Psoas muscle (tissue), 8 donors: ENCODE measurements at places on chromosomes 11 and 22. TPM values are rescaled to one million over a fixed set of nuclear protein-coding genes. Genes with fewer than 3 reads are reported as not detected.
A peak's percentile ranks its signal among the peaks of the same experiment; 100 is the strongest.

The TMEM132A gene
- 7.7 TPM for total RNA-seq

The TUB gene
- 1.6 TPM for total RNA-seq

The SAA4 gene
- not detected for total RNA-seq

The TOMM22 gene
- total RNA-seq: 69.1 TPM

The PRDM11 gene
- 14.2 TPM for total RNA-seq

GRCh38 chr11:47879259-47880158, 31.4 kb upstream of the NUP160 start:
- no peak for DNase-seq

DNA sequence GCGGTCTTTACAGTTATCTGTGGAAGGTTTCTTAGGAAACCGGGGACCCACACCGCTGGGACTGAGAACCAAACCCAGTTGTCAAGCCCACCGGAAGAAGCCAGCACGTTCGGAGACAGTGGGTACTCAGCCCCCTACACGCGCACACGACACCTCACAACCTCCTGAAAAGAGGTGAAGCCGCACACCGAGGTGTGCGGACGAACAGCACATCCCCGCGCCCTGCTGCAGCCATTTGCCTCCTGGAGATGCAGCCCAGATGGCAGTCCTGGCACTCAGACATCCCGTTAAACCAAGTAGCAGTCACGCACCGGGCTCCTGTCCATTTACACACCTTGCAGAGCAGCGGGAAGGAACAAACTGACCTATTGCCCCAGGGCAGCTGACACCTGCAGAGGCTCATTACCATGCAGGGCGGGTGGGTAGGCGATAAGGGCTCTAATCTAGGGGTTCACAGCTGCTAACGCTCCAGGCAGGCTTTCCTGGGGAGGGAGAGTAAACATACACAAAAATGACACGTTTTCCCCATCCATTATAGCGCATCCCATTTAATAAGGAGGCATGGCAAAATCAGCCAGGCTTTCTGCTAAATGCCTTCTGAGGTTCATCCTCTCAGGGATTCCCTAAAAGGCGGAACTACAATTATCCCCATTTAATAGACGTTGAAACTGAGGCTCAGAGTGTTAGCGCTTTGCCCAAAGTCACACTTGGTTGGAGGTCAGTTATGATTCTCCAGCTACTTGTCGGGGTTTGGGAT, 864 bp upstream of the EHBP1L1 start:
- DNase-seq: no peak

DNA sequence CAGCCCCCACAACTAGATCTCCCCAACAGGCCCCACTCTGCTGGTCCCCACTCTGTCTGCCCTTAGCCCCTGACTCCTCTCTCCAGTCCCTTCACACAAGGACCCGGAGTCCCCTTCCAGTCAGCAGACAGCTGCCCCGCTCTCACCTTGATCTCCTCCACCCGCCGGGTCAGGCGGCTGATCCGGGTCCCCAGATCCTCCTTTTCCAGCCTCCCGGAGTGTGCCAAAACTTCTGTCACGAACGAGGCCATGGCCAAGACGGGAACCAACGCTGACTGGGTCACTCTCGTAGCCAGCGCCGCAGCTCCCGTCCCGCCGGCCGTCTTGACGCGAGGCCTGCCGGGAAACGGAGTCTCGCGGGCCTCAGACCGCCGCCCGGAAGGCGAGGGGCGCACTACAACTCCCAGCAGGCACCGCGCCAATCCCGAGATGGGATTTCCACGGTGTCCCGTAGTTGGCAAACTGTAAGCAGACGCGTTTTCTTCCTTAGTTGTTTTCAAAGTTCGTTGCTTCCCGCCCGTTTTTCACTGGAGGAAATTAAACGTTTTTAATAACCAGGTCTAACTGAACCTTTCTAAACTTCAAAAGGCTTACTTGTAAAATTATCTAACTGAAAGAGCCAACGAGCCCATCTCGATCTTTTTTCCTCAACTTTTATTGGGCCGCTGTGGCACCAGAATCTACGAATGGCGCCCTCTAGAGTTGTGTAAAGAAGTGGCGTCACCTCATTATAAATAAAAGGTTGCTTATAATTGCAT, at the start of gene ZW10:
ZW10 (minus strand) TSS at position 277 of the 758 bp plus-strand sequence; CDS start at position 251, 26 bp downstream.
- peak; percentile 99 for DNase-seq

- DNase-seq: no peak
Measured at GRCh38 chr11:14253421-14253820, 105.6 kb downstream of the RRAS2 start.

GRCh38 chr11:84420271-84420670, 1134.1 kb upstream of the CCDC90B start:
- DNase-seq: no peak

DNA sequence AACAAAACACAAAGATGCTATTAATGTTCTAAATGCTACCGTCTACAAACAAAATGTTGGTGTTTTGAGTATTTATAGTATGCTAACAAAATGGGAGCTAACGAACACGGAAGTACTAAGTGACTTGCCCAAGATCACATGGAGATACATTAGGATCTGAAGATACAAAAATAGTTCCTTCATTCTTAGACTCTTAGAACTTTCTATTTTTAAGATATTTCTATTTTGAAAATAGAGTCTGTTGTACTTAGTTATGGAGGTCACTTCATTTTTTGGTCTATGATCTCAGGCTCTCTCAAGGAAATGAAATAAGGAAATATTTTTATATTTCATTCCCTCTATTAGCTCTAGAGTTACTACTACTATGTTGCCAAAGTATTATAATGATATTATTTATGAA, 64.2 kb downstream of the APOL5 start:
- DNase-seq: no peak

GRCh38 chr11:69212798-69213110, 57.0 kb downstream of the SMIM38 start:
- DNase-seq: no peak
